BJ (cell line): ENCODE measurements at places on chromosomes 6 and 20.
A peak's percentile ranks its signal among the peaks of the same experiment; 100 is the strongest.

- DNase-seq = no peak
Measured at GRCh38 chr6:55897346-55897745, 22.0 kb upstream of the BMP5 start.

DNA sequence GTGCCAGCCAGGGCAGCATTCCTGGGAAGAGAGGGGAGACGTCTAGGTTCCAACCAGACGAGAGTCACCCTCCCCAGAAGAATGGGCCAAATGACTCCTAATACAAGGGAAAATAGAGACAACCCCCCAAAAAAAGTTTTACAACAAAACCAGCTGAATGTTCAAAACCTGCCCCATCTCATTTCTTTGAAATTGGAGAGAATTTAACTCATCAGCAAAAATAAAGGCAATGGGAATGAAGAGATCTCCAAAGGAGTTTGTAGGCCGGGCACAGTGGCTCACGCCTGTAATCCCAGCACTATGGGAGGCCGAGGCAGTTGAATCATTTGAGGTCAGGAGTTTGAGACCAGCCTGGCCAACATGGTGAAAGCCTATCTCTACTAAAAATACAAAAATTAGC lies 9.7 kb upstream of the EMILIN3 start:
- no peak for DNase-seq

- peak; percentile 22 for DNase-seq
Measured at GRCh38 chr6:46044881-46045617, 29.4 kb upstream of the CLIC5 start.

DNA sequence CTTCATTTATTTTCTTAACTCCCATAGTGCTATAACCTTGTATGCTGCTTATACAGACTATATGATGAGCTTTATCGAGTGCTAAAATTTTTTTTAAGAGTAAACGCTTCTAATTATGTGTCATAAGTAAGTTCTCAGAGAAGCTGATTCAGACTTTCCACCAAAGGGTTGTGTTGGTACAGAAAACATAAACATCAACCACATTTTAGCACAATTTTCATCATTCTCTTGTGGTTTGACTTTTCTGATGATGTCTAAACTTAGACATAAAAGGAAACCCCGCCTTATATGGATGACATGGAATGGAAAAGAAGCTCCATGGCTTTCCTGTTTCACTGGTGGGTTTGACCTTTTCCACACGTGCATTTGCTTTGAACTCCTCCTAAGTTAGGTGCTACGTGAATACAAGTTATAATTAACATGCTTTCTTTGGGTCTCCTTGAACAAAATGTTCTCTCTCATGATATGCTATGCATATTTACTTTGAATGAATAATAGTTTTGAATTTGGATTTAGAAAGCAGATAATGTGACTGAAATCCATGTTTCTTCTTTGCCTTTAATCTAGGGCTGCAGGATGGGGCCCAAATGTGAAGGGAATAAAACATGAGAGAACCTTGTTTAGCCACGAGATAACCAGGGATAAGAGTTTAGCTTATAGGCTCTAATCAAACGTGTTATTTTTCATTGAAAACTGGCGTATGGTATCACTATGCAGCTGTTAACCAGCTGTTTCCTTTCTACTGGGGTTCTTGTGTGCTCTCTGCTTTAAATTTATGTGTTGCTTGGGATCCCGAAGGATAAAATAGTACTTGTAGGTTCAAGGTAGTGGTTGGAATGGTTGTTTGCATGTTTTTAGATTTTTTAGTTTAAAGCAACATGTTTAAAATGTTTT lies 127.1 kb upstream of the AHI1 start:
- no peak for DNase-seq

DNA sequence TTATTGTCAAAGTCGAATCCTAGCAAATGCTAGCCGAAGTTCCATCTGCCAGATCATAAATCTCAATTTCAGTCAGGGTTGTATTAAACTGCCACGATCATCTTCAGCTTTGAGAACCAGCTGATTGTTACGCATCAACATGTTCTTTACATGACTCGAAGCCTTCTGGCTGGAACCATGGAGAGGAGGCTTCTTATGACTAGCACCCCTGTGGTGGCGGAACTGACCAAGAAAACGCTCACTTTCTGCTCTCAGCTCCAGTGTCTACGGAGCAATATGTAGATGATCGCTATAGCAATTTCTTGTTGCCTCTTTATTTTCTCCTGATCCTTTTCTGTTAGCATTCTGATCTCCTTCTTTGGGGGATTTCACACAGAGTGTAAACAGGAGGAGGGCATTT lies 479.4 kb upstream of the SLC35B3 start:
- no peak for DNase-seq

DNA sequence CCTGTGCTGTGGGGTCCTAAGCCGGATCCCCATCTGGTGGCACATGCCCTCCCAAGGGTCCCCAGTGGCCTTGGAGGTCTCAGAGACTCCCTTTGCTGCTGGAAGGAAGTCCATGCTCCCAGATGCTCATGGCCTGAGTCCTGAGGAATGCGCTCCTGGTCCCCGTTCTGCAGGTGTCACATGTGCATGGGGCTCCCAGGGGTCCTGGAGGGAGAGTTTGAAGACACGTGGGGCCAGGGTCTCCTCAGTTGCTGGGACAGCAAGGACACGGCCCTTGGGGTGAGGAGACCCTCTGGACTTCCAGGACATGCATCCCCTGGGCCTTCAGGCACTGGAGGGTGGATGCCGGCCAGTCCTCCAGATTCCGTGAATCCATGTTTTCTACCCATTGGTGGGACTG lies 11.7 kb downstream of the ZBP1 start:
- no peak for DNase-seq

GRCh38 chr6:101118136-101118396 lies 236.9 kb upstream of the ASCC3 start:
- no peak for DNase-seq

DNA sequence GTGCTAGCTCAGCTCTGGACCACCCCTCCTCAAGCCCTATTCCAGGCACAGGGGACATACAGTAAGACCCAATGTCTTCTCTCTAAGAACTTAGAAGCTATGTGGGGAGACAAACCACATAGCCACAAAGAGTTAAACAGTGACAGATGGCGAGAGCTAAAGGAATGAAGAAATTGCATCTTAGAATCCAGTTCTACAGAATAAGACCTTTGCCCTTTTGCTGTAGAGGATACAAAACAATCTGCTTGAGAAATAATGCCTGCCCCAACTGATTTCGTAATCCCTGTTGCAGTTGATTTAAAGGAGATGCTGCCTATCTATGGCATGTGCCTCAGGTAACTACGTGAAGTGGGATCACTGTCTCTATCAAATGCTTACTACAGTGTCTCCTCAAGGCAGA lies 31.2 kb downstream of the TNFRSF21 start:
- no peak for DNase-seq

- no peak for DNase-seq
Measured at GRCh38 chr6:142700032-142700431, 244.9 kb downstream of the HIVEP2 start.

GRCh38 chr6:21742238-21742660 lies 148.7 kb downstream of the SOX4 start:
- DNase-seq = no peak

- no peak for DNase-seq
Measured at GRCh38 chr6:135938576-135939207, 87.2 kb downstream of the PDE7B start.

GRCh38 chr20:59751075-59751711 lies 146.9 kb downstream of the PHACTR3 start:
- DNase-seq = peak; percentile 9

DNA sequence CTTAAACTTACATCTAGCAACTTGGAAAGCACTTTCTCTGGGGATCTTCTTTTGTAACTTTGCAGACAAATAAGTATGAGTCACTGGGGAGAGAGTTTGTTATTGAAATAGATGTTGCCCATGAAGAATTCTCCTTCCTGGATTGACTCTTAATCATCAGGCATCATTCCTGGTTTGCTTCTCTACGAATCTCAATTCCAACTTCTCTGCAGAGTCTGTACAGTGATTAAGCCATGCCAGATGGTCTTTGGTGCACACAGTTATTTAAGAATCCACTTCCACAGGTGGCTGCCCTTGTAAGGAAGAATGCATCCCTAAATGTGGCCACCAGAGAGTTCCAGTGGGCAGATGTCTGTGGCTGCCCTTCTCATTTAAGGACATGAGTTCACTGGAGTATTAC lies 25.7 kb downstream of the MYCT1 start:
- no peak for DNase-seq

DNA sequence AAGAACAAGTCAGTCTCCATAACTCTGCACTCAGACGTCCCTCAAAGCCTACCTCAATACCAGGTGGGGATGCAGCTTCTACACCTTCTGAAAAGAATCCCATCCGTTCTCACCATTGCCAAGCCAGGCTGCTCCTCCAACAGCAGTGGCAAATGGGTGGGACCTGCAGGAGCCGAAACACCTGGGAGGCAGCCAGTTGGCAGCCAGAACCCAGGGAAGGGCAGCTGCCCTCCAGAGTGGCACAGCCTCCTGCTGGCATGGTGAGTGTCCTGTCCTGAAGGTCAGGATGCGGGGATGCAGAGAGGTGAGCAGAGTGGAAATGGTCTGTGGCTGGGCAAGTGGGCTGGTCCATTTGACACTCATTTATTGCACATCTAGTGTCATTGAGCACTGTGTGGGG lies 210.6 kb upstream of the CDH4 start:
- no peak for DNase-seq

DNA sequence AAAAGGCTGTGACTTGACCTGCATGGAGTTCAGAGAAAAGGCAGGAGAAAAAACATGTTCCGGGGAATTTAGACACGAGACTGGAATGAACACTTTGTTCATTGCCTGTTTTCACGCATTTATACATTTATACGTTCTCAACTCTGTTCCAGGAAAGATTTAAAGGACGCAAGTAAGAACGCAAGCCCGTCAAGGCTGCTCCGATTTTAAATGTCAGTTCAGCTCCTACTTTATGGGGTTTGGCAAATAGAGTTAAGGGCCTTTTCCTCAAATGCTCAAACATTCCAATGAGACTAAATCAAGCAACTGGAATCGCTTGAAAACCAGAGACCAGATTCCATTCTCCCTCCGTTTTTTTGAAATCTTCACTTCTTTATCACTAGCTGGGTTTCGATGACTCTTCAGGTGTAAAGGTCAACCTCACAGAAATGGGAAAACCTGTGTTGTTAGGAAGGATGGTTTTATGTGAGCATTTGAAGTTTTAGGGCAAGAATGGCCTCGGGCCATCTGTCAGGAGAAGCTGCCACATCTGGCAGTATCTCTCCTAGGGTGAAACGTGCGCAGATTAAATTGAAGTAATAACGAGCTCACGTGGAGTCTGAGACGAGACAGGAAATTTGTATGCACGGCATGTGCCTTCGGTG lies 24.9 kb downstream of the TTLL2 start:
- no peak for DNase-seq

DNA sequence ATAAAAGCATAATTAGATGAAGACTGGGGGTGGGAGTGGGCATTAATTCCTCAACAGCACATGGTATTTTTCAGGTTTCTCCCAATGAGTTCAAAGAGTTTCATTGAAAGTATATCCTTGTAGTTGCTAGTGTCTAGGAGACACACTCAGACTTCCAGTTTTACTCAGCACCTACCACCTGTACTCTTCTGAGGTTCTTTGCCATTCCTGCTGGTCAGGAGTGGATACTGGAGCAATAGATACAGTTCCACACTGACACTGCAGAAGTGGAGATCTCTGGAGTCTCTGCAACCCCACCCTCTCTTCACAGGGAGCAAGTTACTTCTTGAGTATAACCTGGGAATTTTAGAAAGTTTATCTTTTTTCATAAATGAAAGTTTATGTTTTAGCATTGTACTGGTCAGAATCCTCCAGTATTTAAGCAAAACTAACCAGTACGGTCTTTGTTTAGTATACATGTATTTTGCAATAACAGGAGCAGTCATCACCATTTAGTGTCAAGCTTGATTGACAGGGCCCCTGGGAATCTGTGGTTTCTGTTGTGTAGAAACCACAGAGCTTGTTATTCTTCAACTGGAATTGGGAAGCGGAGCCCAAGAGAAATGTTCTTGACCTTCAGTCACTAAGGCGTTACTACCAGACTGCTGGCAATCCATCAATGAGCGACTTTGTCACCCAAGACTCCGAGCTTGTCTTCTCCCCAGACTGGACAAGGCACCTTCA lies 148.1 kb downstream of the ZDHHC14 start:
- no peak for DNase-seq

DNA sequence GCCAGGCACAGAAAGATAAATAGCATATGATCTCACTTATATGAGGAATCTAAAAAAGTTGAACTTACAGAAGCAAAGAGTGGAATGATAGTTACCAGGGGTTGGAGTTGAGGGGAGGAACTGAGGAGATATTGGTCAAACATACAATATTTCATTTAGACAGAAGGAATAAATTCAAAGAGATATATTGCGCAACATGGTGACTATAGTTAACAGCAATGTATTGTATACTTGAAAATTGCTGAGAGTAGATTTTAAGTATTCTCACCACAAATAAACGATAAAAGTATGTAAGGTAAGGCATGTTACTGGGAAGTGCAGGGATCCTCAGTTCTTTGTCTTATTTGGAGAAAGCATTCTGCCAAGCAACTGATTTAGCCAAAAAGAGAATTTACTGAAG lies 171.9 kb downstream of the LMBRD1 start:
- no peak for DNase-seq

DNA sequence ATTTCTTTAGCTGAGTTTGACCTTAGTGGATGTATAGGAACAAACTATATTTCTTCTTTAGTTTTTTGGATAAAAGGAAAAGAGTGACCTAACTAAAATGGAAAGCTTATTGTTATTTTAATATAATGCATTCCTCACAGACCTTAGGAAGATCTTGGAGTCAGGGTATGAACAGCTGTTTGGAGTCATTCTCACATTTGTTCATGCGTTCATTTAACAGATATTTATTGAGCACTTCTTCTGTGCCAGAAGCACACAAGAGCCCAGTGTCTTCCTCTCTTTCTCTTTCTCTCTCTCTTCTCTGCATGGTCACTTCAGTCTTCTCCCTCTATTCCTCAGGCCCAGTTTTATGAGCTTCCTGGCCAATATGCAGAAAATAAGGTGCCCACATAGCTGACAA lies 744.0 kb upstream of the MAP3K7 start:
- DNase-seq = no peak

GRCh38 chr20:54263116-54263690 lies 55.3 kb downstream of the PFDN4 start:
- no peak for DNase-seq

DNA sequence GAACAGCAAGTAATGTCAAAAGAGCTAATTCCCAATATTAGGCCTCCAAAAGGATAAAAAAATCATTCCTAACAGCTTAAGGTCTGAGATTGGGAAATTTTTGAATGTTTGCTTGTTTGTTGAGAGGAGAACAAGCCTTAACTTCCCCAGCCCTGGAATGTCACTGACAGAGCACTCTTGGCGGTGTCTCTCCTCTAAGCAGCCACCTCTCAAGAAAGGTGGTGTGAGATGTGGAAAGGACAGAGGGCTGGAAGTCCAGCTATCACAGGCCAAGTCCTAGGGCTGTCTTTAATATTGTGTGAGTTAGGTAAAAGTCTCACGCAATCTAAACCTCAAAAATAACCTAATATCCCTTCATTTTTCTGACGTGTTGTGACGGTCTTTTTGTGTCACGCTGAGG lies 101.6 kb downstream of the MTFR2 start:
- DNase-seq = no peak

GRCh38 chr6:69719602-69720193 lies 77.1 kb downstream of the LMBRD1 start:
- DNase-seq = no peak

GRCh38 chr6:15452182-15452941 lies 206.5 kb downstream of the JARID2 start:
- DNase-seq = no peak
